ENCODE measurements at places on chromosomes 2 and 18.

- no peak for DNase-seq
Observed at GRCh38 chr18:34492652-34493051, 217.4 kb upstream of the DTNA start.

DNA sequence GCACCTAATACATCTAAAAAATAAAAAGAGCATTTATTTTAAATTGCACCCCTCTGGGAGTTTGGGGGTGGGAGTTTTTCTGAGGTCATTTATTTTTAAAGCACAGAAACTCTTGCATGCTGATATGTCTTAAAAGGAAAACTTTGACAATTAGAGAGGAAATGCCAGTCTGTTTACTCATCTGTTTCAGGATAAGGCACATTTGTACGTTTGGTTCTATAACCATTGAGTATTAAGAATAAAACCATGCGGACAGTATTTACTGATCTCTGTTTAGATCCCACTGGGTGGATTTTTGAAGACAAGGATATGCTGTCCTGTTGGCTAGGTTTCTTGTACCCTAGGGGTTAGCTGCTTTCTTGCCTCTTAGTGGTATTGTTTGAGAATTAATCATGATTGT, 122.9 kb downstream of the TANC1 start:
- no peak for DNase-seq

DNA sequence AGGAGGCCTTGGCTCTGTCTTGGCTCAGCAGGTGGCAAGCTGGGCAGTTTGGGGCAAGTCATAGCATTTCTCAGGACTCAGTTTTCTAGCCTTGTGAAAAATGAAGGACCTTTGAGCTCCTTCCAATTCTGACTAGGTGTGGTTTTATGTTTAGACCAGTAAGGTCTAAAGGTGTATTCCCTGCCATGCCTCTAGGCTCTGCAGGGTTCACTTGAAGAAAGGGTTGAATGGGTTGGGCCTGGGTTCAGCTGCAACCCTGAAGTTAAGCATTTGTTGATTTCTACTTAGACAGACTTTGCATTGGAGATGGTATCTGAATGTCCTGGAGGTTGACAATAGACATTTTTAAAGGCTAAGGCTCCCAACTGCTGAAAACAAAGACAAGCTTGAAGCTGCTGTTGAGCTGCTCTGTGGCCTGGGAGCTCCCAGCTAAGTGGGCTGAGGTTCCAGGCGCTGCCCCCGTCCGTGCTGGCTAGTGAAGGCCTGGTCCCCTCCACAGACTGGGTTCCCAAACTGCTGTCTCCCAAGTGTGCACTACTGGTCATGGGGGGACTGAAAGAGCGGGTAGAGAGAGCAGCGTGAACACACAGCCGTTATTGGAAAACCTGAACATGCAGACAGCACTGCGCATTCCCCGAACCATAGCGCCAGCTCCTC, 100.7 kb upstream of the SMAD7 start:
- no peak for DNase-seq

DNA sequence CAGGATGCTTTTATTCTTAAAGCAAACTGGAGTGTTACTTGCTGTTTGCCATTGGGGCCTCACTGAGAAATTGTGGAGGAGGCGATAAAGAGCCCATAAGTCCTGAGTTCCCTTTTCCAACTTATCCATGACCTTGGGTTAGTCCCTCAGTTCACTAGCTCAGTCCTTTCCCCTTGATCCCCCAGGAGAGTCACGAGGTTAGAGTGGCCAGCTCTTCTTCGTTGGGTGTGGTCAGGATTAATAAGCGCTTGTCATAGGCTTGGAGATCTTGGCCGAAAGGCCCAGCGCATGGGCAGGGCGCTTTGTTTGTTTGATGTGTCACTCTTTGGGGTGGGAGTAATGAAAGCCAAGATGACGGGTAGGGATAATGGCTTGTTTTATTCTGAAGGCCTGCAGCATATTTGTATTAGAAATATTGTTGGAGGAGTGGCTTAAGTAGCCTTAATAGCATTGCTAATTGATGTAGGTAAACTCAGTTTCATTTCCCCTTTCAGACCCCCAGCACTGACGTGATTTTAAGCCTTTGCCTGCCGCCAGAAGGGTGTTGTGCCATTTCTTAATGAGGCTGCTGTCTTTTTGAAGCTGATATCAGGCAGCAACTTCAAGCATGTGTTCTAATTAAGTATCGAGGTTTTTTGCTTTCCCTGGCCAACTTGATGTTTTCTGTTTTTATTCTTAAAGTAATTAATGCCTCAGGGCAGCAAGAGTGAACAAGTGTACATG, 15.7 kb downstream of the GRHL1 start:
- DNase-seq = no peak

DNA sequence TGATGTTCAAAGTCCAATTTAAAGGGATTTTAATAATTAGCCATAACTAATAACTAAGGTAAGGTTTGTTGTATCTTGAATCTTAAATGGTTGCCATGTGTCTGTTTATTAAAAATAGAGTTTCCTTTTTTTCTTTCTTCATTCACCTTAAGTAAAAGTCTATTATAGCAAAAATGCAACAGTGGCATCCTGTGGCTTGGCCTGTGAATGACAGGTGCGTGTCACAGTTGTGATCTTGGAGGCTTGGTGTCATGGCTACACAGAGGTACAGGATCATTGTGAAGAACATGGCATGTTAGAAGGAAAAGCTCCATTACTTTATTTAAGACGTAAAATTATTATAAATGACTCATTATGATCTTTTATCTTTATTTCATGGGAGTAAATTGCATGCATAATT, 246.1 kb downstream of the BCL2 start:
- no peak for DNase-seq

DNA sequence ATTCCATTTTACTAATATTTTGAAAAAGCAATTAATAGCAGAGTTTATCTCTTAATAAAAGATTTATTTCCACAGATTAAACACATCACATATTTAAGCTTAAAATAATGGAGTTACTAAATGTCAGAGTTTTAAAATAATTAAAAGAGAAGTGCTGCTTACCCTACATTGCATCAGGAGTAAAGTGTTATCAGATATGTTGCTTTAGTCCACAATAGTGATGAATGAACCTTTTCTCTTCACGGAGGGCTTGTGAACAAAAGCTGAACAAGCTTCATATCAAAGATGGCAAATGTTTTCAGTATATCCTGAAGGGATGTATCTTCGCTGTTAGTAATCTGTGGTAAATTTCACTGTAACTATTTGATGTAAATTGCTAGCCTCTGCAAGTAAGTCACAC, 69.4 kb upstream of the TTC27 start:
- no peak for DNase-seq

DNA sequence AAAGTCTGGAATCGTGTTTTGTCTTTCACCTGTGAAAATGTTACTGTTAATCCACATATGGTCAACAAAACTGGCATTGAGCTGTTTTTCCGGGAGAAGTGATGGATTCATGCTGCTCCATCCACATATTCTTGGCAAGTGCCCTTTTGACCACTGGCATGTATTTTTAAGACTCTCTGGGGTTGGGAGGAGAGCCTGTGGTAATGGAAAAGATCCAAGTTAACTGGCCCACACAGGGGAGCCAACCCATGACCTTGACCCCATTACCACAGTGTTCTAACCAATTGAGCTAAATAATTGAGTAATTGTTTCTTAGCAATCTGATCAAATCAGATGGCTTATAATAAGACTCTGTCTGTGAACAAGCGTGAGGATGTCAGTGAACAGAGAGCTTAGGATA, 296.2 kb upstream of the NRP2 start:
- DNase-seq = no peak

DNA sequence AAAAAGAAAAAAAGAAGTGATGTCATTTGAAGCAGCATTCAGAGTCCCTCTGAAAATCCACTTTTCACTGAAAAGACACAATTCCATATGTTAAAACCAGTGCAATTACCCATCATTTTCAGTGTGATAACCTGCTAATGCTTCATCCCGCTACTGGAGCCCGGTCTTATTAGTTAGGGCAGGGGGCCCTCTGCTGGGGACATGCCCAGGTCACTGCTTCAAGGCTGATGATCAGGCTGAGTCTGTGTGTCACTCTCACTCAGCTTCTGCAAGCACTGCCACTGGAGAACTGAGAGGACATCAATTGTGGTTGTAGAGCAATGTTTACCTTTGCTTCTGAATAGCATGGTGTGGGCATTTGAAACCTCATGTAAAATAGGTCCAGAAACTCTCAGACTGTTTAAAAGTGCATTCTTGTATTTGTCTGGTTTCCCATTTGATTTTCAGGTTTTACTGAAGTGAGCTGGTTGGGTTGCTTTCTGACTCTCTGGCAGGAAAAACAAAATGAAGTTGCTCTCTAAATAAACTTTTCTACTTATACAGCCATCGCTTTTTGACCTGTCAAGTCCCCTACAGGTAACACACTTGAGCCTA, 49.2 kb upstream of the NXPH2 start:
- DNase-seq = no peak

DNA sequence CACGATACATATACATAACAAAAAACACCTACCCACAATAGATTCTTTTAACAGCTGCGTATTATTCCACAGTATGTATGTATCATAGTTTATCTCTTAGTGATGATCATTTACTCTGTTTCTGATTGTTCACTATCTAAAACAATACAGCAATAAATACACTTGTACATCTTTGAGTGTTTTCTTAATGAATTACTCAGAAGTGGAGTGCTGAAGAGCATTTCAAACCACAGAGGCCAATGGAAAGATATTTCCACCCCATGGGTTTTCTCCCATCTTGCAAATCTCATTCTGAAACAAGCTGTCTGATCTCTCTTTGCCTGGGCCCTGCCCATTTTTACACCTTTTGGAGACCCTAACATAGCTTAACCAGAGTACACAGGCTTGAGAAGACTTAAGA, 113.8 kb upstream of the KLF7 start:
- DNase-seq = no peak

- DNase-seq = no peak
Observed at GRCh38 chr18:68176901-68177300, 538.0 kb downstream of the TMX3 start.

GRCh38 chr2:86082756-86083155, 22.9 kb downstream of the POLR1A start:
- DNase-seq = no peak

DNA sequence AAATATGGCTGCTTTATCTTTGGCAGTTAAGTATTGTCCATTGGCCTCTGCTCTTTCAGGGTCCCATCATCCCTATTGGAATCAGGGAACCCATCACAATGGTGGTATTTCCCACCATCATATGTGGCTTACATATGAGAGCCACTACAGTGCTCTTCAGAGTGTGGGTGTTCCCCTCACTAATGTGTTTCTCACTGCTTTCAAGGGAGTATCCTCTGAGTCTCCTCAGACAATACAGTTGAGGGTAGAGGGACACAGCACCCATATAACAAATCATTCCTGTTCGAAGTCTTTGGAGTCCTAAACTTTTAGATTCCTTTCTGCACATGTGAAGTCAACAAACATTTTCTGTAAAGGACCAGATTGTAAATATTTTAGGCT, 48.8 kb upstream of the DNAJC10 start:
- DNase-seq = no peak

DNA sequence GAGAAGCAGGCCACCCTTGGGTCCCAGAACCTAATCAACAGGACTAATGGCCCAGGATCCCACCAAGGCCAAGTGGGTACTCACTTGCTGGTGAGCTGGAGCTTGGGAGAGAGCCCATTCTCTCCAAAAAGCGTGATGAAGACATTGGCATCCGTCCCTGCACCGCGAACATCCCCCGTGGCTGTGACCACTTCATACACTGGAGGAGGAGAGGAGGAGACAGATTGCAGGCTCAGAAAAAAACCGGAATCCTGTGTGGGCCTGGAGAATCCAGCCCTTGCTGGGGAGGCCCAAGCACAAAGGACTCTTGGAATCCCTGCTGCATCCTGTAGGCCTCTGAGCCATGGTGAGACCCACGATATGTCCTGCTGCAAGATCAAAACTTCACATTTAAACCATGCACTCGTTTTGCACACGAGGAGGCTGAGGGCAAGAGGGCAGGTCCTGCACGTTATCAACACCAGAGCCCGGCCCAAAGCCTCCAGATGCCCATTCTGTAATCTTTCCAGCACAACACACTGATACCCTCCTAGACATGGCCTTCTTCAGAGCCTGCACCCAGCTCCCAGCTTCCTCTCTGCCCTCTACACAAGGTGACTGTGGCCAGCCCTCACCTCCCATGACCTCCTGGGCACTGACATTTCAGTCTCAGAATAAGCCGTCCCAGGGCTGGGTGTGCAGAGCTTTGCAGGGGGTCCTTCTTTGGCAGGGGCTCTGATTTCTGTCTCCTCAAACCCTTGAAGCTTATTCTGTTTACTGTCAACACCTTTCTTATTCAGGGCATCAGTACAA, 7.8 kb downstream of the LOXHD1 start:
- no peak for DNase-seq

DNA sequence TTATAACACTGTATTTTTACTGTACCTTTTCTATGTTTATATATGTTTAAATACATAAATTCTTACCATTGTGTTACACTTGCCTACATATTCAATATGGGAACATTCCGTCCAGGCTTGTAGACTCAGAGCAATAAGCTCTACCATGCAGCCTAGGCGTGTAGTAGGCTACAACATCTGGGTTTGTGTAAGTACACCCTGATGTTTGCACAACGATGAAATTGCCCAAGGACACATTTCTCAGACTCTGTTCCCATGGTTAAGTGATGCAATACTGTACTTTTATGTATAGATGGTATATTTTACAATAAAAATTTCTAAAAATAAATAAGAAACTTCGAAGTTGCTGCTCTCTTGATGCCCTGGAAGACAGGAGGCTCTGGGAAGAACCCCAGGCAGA, 38.4 kb downstream of the YPEL5 start:
- no peak for DNase-seq

DNA sequence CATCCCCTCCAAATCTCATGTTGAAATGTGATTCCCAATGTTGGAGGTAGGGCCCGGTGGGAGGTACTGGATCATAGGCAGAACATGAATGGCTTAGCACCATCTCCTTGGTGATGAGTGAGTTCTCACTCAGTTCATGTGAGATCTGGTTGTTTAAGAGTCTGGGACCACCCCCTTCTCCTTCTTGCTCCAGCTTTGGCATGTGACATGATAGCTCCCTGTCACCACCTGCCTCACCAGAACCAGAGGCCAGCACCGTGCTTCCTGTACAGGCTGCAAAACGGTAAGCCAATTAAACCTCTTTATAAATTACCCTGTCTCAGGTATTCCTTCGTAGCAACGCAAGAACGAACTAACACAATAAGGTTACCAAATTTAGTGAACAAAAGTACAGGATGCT, 95.4 kb downstream of the ZBTB7C start:
- DNase-seq = peak; percentile 54

DNA sequence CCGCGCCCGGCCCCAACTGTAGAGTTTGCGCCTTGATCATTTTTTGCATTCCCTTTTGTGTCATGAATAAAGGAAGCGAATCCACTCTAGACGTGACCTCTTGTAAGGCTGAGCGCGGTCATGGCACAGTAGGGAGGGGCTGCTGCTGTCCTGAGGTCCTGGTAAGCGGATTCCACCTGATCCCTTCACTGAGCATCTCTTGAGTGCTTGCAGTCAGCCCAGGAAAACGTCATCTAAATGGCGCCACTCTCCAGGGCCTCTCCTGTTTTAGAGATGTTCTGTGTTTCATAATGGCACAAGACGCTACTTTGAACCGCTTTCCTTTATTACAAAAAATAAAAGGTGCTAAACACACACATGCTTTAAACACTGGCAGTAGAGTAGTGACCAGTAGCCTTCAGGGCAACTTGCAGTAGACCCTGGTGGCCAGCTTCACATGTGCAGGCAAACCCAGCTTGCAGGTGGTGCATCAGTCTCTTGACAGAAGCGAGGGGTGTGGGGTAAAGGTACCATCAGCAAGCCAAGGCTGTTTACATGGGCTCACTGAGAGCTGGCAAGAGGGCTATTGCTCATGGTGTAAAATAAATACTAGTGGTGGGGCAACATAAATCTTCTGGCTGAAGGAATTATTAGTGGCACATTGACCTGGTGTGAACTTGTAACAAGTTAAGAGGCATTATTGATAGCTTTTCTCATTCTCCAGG, 43.0 kb upstream of the ACKR3 start:
- no peak for DNase-seq

GRCh38 chr2:226489775-226490541, 309.7 kb downstream of the IRS1 start:
- no peak for DNase-seq
